Brain pericyte (primary cell): ENCODE measurements at places on chromosomes 3 and 15.

- no peak for DNase-seq
Observed at GRCh38 chr3:58222161-58222724, 11.5 kb upstream of the DNASE1L3 start.

- no peak for DNase-seq
Observed at GRCh38 chr15:69459066-69459465, 6.4 kb downstream of the RPLP1 start.

DNA sequence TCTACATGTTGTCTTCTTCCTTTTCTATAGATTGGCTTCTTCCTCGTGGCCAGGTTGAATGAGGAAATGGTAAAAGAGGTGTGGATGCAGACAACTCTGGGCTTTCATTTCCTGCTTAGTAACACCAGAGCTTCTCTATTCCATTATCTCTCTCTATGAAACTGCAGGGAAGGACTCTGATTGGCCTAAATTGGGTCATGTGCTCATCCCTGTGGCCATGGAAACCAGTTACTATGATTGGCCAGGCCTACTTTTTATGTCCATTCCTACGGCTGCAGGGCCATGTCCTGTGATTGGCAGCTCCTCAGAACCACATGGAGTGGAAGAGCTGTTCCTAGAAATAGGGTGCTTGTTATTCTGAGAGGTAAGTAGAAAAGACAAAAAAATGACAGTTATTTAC is 486.9 kb upstream of the ADAMTS9 start:
- no peak for DNase-seq

GRCh38 chr3:195889870-195890295 is 18.5 kb downstream of the TNK2 start:
- DNase-seq: no peak
